ENCODE measurements at places on chromosomes 11 and 22.

GRCh38 chr11:74989260-74989638, 516 bp downstream of the NEU3 start:
- DNase-seq = no peak

- DNase-seq = peak; percentile 1
Observed at GRCh38 chr22:20312396-20313191, 7.3 kb downstream of the DGCR6L start.

GRCh38 chr11:66981976-66982578, 7.0 kb downstream of the C11orf86 start:
- DNase-seq = peak; percentile 20

DNA sequence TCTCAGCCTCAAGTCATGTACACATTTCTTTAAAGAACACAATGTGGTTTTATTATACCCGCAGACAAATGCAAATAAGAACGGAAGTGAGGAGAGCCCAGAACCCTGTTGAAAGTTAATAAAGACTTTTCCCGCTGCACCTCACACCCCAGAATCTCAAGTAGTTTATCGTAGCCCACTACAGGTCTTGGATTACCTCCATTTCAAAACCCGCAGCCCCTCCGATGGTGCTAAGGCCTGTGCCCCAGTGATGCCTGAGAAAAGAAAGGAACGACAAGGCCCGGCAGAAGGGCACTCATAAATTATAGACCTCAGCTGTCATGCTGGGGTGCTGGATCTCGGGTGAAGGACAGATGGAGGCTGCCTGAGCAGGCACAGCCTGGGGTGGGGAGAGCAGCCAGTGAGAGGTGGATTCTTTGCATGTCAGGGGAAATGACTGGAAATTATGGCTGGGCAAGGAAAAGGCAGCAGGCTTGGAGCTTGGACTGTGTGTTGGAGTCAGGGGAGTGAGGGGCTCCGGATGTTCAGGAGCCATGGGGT, 354.1 kb downstream of the NTM start:
- no peak for DNase-seq

DNA sequence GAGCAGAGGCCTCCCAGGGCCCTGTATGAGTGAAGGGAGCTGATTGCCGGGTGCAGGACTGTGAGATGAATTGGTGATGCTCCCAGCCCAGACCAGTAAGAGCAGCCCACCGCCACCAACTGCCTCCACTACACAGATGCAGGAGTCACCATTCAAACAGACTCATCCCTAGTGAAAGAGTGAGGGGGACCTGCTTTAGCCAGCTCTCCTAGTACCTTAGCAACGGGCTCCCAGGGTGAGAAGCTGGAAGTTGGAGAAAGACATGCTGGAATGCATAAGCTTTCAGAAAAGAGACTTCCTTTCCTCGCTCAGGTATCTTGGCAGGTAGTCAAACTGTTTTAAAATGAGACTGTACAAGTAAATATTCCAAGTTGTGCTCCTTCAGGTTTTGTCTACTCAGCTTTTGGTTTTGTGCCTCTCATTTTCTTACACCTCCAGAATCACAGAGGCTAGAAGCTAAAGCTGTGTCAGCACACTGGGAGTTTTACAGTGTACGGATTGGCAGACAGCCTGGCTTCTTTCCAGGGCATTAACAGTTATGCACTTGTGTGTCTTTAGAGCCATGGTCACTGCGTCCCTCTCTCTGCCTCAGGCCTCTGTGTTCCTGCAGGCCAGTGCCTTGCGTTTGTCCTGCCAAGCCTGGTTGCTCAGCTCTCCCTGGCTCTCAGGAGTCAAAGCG, 146.2 kb downstream of the ATXN10 start:
- no peak for DNase-seq

- no peak for DNase-seq
Observed at GRCh38 chr11:68546555-68546954, 86.0 kb downstream of the PPP6R3 start.

- no peak for DNase-seq
Observed at GRCh38 chr22:44529827-44530523, 31.9 kb upstream of the RTL6 start.

DNA sequence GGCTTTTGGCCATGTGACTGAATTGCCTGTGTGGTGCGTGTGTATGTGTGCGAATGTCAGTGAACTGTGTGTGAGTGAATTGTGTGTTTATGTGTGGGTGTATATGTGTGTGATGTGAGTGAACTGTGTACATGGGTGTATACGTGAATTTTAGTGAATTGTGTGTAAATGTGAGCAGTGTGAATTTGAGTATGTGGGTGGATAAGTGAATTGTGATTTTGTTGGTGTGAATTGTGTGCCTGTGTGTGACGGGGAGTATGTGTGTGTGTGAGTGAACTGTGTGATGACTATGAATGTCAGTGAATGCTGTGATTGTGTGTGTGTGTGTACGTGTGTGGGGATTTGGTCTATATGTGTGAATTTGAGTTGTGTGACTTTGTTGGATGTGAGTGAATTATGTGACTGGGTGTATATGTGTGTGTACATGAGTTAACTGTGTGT, 3.5 kb downstream of the DDTL start:
- DNase-seq = no peak

DNA sequence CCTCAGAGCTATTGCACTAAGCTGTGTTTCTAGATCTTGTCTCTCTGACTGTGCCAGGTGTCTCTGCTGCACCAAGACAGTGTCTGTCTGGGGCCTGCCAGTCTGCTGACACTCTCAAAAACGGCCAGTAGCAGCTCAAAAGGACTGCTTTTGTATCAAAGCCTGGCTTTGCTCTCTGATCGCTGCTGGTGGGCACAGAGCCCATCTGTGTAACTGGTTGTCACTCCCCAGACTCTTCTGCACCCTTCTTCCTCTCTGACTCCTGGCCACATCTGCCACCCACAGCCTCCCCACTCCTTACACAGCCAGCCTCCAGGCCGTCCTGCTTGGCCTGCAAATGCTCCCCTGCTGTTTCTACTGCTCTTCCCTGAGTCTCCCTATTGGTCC, 26.5 kb downstream of the MED15 start:
- no peak for DNase-seq
